Neuronal stem cell (in vitro differentiated cells): ENCODE measurements at places on chromosomes 7 and 10.
A peak's percentile ranks its signal among the peaks of the same experiment; 100 is the strongest.

DNA sequence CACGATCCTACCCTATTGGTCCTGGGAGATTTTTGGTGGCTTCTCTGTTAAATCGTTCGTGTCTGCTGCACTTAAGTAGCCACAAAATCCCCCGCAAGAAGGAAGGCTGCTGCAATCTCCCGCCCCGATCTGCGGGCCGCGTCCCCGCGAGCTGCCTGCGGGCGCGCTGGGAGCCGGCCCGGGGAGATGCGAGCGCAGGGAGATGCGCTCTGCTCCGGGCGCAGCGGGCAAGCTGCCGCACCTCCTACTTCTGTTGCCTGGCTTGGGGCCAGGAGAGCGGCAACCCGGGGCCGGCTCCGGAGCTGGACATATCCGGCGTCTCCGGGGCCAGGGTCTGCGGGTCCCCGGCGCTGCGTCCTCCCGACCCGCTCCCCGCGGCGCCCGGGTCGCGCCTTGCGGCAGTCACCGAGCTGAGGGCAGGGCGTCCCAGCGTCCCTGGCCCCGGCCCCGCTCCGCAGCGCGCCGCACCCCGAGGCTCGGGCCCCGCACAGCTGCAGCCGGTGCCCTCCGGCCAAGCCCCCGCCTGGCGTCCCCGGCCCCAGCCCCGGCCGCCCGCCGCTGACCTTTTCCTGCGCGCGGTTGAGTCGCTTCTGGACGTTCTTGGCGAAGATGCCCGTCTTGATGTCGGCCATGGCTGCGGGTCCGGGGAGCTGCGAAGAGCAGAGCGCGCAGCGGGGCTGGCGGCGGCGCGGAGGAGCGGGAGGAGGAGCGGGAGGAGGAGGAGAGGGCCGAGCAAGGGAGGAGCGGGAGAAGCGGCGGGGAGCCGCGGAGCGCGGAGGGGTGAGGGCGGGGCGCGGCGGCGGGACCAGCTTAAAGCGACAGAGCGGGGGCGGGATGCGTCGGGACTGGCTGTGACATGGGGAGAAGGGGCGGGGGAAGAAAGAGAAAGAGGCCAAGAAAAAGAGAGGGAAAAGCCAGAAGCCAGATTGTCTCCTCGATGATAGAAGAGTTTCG is at the start of gene AMPH:
AMPH (minus strand) TSS at position 654 of the 954 bp plus-strand sequence; CDS start at position 632, 22 bp downstream.
- H3K36me3 ChIP-seq, result no peaks in the 10 kb centered on the region
- peak; percentile 78 for DNase-seq
- no peak within 1 kb of the TSS for H3K27ac ChIP-seq
- H3K4me1 ChIP-seq, result peaks cover 4% of the 10 kb centered on the region
- peak within 1 kb of the TSS; percentile 68 for H3K4me3 ChIP-seq
- H3K27me3 ChIP-seq, result no peaks in the 10 kb centered on the region

GRCh38 chr7:5578495-5578894 is 154.9 kb upstream of the TNRC18 start:
- no peak for DNase-seq
- peaks cover 11% of the 10 kb centered on the region for H3K4me1 ChIP-seq
- no peak overlapping the region for H3K27ac ChIP-seq

GRCh38 chr10:75401569-75402485 is at the start of gene ZNF503:
Gene ZNF503, minus strand, starts transcription at chr10:75401764. Its CDS starts 345 bp downstream, at chr10:75401419.
- H3K27me3 ChIP-seq, result no peaks in the 10 kb centered on the region
- peaks cover 28% of the 10 kb centered on the region for H3K36me3 ChIP-seq
- H3K4me3 ChIP-seq, result peak within 1 kb of the TSS; percentile 59
- H3K4me1 ChIP-seq, result peaks cover 20% of the 10 kb centered on the region
- H3K27ac ChIP-seq, result peak within 1 kb of the TSS; percentile 89
- peak; percentile 97 for DNase-seq

DNA sequence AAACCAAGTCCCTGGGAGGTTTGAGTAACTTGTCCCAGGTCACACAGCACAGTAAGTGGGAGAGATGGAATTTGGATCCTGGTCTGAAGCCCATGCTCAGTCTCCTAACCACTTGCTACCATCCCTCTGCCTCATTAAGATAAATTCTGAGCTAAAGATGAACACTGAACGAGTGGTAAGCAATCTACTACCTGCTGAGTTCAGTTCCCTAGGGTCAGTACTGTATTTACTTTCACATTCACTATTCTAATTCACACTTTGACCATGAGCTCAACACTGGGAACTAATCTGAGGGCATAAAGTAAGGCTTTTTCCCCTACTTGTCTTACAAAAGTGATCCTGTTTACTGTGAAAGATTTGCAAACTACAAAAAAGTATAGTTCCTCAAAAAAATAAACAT is 2.4 kb downstream of the UROS start:
- no peaks in the 10 kb centered on the region for H3K27me3 ChIP-seq
- H3K27ac ChIP-seq, result no peak overlapping the region
- H3K36me3 ChIP-seq, result peaks cover 23% of the 10 kb centered on the region
- H3K4me1 ChIP-seq, result peaks cover 1% of the 10 kb centered on the region
- no peak for DNase-seq
- no peak overlapping the region for H3K4me3 ChIP-seq

- no peaks in the 10 kb centered on the region for H3K27me3 ChIP-seq
- DNase-seq, result no peak
- no peak overlapping the region for H3K4me3 ChIP-seq
- no peaks in the 10 kb centered on the region for H3K36me3 ChIP-seq
Measured at GRCh38 chr7:79897166-79897565, 237.5 kb upstream of the GNAI1 start.

DNA sequence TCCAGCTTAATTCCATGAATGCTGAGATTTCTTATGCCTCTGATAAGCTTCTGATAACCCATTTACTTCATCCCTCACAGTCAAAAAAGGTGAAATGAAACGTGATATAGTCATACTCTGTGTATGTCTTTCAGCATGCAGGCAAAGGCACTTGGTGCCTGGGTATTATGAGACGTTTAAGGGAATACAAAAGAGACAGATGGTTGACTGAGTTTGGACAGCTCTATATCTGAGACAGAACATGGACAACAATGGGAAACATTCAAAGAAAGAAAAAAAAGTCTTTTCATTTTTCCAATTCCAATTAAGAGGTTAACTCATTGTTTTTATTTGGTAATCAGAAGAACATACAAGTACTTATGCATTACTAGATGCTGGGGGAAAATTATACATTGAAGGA is 96.2 kb downstream of the PPP1R17 start:
- no peaks in the 10 kb centered on the region for H3K36me3 ChIP-seq
- no peak for DNase-seq
- H3K4me3 ChIP-seq, result no peak overlapping the region
- H3K4me1 ChIP-seq, result no peaks in the 10 kb centered on the region
